ENCODE measurements at places on chromosomes 7 and 10.

GRCh38 chr7:30923009-30923773 is 11.5 kb downstream of the AQP1 start:
- DNase-seq = no peak

DNA sequence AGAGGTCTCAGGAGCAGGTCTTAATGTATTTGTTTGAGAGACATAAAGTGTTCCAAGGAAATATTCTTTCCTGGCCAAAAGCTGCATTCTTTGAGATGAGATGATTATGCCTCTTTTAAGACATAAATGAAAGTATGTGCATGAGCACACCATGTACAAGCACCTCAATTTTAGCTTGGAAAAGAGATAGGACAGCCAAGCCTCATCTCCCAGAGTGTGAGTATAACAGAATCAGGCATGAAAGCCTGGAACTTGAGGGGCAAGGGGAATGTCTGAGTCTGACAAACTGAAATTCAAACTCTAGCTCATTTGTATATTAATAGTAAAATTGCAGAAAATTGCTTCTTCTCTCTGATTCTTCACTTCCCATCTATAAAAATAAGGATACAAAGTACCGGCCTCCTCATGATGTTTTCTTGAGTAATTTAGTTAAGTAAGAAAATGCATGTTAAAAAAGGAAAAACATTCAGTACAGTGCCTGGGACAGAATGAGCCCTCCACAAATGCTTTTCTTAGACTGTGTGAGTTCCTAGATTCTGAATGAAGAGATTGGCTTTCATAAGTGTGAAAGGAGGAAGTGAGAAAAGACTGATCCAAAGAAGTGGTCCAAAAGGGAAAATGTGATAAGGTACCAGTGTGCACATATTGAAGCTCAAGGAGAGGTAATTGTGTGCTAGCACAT is 1260.9 kb upstream of the SORCS1 start:
- no peak for DNase-seq

- no peak for DNase-seq
Observed at GRCh38 chr10:126153711-126154628, 234.3 kb downstream of the ADAM12 start.

- no peak for DNase-seq
Observed at GRCh38 chr10:6995341-6995740, 415.3 kb upstream of the PRKCQ start.

DNA sequence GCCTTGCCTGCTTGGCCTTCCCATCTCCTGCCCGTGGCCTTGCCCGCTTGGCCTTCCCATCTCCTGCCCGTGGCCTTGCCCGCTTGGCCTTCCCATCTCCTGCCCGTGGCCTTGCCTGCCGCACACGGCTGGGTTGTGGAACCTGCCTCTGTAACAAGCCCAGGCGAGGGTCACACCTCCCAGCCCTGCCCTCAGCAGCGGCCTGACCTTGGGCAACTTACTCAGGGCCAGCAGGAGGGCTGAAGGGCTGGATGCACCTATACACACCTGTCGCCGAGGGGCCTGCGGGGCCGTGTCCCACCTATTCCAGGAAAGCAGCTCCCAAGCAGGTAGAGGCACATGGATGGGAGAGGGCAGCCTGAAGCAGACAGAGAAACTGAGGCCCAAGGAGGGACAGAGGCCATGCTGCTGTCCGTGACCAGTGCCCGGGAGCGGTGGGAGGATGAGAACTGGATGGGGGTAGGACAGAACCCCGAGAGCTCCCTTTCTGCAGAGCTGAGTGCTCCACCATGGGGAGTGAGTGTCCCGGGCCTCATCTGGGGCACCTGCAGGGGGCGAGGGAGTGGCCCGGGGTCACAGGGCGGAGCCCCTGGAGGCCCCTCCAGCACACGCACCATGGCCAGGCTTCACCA is 277.6 kb downstream of the ELFN1 start:
- DNase-seq = no peak

DNA sequence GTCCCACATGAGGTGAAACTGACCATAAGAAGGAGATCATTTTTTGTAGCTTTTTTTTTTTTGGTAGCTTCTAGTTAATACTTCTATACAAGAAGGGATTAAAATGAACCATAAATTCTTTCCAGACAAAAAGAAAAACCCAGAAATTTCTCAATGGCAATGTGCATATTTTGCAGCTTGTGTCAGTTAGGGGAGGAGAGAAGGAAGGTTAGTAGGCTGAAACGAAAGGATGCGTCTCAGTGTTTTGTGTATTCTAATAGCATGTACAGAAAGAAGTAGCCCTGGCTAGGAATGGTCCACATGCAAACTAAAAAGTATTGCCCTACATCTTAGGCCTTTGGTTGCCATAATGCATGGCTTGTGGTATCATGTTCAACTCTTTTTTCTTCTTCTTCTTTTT is 90.6 kb downstream of the CACNB2 start:
- no peak for DNase-seq

DNA sequence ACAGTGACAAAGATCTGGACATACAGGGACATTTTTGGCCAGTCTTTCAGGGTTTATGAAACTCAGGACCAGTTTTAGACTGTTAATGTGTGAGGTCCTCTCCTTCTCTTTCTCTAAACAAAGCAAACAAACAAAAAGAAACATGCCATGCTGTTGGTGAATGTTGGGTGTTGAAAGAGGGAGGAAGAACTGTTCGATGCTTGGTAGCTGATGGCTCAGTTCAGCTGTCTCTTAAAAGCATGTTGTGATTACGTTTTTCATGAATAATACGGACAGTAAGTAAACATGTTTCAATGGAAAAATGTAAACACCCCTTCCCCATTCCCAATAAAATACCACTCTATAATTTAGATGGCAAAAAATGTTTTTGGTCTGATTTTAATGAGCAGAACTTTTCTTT is 219.1 kb downstream of the SEC23IP start:
- DNase-seq = no peak

GRCh38 chr10:66843396-66843795 is 82.4 kb upstream of the LRRTM3 start:
- no peak for DNase-seq

DNA sequence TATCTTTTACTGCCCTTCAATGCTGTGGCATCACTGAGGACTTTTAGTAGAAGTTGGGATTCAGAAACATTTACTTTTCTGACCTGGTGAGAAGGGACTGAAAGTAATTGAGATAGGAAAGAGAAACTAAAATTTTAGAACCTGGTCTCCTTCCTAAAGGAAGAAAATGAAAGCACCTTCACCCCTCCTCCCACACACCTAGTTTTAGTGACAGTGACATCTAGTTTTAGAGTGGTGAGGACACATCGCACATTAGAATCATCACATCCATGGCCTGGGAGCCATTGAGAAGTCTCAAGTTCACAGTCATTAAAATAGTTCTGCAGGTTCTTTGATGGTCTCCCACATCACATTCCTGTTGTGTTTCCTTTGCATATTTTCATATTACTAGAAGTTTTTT is 16.1 kb downstream of the TAS2R41 start:
- DNase-seq = no peak

- no peak for DNase-seq
Observed at GRCh38 chr7:2666155-2666554, 21.8 kb upstream of the AMZ1 start.

DNA sequence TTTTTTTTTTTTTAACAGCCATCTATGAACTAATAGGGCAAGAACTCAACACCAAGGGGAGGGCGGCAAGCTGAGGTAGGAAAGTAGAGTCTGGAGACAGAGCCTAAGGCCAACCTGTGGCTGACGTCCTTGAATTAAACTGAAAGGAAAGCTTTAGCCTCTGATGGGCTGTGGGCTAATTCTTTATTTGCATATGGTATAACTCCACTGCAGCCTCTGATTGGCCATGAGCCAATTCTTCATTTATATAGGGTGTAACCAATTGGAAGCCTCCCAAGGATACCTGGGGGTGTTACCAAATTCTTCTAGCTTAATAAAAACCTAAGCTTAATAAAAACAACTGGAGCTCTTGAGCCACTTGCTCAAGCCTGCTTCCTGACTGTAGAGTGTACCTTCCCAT is 10.3 kb downstream of the TYW1 start:
- DNase-seq = no peak

DNA sequence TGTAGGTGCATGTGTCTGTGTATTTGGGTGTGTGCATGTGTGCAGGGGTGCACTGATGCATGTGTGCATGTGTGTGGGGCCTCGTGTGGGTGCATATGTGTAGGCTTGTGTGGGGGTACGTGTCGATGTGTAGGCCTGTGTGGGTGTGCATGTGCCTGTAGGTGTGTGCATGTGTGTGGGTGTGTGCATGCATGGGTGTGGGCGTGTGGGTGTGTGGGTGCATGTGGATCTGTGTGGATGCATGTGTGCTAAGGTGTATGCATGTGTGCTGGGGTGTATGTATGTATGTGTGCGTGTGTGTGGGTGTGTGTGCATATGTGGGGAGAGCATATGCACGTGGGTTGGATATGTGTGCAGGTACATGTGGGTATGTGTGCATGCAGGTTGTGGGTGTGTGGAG is 73.2 kb downstream of the NKX6-2 start:
- DNase-seq = no peak

DNA sequence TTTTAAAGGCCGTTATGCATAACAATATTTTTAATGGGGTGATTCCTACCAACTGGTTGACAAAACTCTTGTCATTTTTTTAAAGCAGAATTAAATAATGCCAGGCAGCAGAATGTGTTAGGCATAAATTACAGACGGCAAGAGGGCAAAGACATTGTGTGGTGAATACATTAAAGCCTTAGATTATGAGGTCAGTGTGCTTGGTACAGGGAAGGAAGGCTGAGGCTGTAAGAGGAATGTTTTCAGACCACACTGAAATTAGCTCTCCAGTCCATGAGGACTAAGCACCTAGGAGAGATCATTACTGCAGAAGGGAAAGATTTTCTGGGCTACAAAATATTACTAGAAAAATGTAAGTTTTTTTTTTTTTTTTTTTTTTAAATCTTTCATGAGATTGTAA is 312.8 kb upstream of the PRKCQ start:
- no peak for DNase-seq

- DNase-seq = no peak
Observed at GRCh38 chr7:494259-494687, 25.4 kb downstream of the PDGFA start.

DNA sequence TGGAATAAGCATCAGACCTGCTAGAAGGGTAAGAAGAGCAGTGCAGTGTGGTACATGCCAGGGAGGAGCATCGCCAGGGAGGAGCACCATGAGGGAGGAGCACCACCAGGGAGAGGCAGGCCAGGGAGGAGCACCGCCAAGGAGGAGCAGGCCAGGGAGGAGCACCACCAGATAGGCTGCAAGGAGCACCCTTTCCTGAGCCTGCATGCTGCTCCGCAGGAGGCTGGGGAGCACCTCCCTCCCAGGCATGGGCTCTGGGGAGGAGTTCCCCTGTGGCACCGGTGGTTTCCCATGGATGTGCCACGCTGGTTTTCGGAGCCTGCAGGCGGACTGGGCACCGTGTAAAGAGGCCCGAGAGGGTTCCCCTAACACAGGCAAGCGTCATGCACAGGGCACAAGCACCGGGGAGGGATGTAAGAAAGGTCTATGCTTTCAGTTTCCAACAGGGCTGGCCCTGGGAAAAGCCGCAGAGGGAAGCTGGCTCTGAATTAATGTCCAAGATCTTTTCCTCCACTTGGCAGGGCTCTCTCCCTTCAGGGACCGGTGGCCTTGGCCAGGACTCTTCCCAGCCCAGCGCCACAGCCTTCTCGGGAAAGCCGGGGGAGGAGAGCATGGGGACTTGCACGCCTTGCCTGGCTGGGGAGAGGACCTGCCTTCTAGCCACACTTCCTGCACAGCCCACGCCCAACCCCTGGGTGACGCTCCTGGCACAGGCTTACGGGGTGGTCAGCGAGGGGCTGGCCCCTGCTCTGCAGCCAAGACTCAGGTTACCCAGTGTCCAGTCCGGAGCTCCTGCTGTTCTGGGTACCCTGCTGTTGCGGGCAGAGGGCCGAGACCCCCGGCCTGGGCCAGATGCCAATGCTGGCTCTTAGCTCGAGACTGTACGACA is 11.5 kb upstream of the GPER1 start:
- no peak for DNase-seq

- DNase-seq = no peak
Observed at GRCh38 chr7:26440233-26441001, 148.8 kb downstream of the SNX10 start.

DNA sequence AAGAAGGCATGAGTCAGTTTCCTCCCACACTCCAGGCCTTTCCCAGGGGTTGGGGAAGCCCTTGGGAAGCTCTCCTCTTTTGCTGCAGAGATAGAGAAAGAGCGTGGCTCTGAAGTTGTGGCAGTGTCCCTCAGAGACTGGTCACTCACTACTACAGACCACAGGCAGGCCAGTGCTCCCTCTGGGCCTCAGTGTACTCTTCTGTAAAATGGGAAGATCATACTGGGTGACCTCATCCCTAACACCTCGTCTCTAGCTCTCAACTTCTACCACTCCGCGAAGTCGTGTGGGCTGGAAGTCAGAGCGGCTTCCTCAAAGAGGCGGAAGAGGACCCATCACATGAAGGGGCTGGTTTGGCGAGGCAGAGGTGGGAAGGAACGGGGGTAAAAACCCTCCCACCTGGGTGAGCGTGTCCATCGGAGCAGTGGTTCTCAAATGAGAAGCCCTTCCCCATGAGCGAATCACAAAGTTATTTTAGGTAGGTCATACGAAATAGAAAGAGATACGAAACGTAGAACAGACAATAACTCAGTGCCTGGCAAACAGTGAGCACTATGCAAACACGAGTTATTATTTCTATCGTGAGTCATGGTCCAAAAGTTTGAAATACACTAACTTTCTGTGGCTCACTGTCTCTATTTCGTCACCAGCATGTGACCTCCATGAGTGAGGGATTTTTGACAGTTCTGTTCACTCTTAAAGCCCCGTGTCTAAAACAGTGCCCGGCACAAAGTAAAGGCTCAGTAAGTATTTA is 32.7 kb downstream of the PRKAG2 start:
- DNase-seq = no peak

- DNase-seq = no peak
Observed at GRCh38 chr7:46756256-46756655, 825.7 kb downstream of the TNS3 start.

DNA sequence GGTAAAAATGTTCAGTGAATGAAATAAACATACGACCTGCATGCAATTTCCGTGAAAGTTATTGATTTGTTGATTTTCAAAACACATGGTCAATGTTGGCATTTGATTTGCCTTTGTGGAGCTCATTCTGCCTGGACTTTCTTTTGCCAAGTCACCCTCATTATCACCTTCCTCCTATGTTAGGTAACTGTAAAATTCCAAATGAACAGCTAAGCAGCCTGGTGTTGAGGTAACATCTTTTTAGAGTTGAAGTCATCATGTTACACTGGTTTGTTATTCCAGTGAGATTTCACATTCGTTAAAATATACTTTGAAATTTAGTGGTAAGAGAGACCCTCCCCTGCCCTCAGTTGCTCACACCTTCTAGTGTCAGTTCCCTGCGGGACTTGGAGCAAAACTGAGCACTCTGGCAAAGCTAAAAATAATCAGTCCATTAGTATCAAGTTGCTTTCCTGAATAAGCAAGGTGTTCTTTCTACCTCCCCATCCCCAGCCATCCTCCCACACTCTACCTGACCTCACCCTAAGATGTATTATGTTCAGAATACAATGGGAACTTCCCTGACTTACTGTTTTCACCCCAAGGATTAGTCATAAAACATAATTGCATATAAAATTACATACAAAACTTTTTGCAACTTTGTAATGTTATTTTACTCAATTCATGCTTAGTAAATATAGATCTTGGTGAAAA is 283.3 kb upstream of the SEMA3A start:
- DNase-seq = no peak

- no peak for DNase-seq
Observed at GRCh38 chr10:9743639-9744038, 1274.0 kb upstream of the CELF2 start.

Measured in cortex of kidney (tissue), 1 donor.